ENCODE measurements at places on chromosomes 3 and 15.

DNA sequence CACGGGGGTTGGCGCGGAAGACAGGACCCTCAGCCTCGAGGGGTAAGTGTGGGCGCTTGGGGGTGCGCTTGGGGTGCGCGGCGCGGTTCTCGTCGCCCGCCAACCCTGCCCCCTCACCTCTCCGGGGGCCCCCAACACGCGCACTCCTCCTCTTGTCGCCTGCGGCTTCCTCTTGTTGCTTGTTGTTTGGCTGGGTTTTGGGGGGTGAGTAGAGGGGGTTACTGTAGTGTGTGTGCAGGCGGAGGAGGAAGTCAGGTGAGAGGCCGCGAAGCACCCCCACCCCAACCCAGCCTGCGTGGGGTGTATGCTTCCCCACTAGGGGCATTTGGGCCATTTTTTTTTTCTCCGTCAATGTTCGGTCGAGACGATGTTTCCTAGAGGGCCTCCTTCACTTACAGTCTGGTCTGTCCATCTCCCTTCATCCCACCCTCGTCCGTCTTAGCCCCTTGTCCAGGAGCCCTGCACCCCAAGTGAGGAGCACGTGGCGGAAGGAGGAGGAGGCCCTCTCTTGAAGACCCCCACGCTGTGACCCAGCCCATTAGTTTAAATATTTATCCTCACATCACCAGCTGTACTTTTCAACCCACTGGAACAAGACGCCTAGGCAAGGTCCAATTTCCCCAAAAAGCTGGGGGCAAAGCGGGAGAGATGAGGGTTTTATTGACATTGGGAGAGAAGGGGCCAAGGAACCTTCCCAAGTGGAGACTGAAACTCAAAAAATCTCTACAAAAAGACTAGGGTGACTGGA is 20.4 kb upstream of the SATB1 start:
- no peak for DNase-seq

GRCh38 chr3:103048068-103048722 is 613.4 kb downstream of the ZPLD1 start:
- DNase-seq = no peak

- no peak for DNase-seq
These were observed 1489.2 kb upstream of the GBE1 start for GRCh38 chr3:83250613-83251012.

DNA sequence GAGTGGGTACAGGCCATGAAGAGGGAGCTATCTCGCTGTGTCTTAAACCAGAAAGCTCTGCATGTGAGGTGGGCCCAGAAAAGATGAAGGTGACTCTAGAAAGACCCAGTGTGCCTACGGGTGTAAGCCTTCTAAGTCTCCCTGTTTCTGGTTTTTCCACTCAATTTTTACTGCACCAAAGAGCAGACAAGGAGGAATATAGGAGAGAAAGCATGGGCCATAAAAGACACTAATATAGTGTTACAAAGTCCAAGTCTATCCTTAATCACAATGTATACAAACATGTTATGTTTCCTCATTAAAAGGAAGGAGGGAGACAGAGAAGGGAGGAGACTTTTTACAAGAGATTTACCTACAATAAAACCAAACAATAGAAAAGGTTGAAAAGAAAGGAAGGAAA is 24.1 kb upstream of the ZKSCAN7 start:
- no peak for DNase-seq

GRCh38 chr3:169846458-169847193 is 23.1 kb downstream of the LRRC31 start:
- no peak for DNase-seq

DNA sequence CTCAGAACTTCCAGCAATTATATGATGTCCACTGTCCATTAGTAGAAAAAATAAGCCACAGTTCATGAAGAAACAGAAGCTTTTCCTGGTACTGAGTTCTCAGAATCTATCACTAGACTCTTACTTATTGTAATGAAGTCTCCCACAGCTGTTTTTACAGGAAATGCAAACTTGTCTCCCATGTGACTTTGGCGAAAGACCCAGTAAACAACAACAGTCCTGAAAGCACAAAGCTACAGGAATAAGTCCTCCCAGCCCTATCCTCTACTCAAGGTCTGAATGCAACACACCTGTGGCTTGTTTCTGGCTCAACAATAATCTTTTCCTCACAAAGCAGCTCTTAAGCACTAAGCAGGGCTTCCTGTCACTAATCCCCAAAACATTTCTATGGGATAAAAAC is 55.9 kb downstream of the EOMES start:
- DNase-seq = no peak

- peak; percentile 93 for DNase-seq
These were observed 354.7 kb downstream of the FGF12 start for GRCh38 chr3:192372616-192373015.

- DNase-seq = no peak
These were observed 982 bp upstream of the SCG3 start for GRCh38 chr15:51680321-51680720.

DNA sequence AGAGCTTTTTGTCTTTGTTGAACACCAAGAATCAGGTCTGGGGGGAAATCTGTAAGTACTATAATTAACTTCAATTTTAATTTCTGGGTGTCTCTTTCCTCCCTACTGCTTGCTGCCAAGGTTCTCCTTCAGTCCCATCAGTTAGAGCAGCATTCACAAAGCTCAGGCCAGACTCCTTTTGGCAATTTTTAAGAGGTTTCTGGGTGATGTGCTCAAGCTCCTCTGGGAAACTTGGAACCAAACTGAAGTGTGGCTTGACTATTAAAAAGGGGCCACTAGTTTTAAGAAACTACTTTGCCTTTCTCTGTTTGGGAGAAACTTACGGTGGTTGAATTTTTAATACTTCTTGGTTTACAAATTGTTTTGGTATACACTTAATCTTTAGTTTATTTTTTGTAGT is 227.7 kb upstream of the SOX2 start:
- DNase-seq = no peak

DNA sequence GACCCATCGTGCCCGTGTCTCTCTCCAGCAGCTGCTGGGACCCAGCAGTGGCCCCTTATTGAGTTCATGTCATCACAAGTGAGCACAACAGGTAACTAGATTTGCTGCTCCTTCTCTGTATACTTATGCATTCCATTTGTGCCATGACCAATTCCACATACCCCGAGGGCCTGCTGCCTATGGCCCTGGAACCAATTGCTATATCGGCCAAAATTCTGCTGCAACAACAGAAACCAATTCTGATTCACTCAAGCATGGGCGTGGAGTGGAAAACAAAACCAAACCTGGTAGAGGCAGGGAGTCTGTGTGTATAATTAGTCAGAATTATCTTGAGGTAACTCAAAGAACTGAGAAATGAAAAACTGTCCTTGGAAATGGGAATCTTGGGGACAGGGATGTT is 516.6 kb downstream of the EPHB1 start:
- no peak for DNase-seq

DNA sequence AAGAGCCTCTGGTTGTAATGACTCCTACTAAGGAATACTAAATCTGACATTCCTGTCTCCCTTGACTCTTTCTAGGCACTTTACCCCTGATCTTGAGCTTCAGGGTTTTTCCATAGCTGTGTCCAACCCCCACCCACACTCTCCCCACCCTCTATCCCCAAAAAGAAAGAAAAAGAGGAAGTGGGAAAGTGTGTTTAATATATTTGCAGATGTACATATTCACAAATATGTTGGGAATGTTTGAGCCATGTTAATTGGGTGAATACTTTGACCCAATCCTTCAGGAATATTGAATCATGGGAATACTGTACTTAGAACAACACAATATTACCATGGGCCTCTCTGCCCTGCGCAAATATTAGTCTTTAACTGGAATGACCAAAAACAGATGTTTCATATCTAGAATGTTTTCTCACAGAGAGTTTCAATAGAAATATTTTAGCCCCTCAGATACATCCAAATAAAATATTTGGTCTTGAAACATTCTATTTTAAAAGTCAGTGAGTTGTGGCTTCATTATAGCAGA is 19.8 kb upstream of the PFN2 start:
- DNase-seq = no peak

GRCh38 chr3:159919873-159920272 is 68.8 kb upstream of the IL12A start:
- DNase-seq = no peak

DNA sequence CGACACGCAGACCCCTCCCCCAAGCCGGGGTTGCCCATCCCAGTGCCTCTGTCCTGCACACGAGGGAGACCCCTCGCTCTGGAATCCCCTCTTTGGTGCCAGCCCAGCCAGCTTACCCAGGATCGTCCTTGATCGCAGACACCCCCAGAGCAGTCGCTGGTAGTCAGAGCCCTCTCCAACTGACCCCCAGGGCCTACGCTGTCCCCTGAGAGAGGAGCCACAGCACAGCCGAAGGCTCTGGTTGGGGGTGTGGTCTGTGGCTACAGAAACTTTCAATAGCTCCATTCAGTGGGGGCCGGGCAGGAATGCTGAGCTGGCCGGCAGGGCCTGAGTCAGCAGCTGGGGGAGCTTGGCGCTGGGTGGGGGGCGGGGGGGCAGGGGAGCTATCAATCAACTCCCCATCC is at the start of gene LCTL:
TSS of gene LCTL (minus strand) at position 258 of the 404 bp plus-strand sequence. CDS start 633 bp downstream, outside the sequence.
- no peak for DNase-seq

GRCh38 chr3:178302966-178303930 is 233.0 kb upstream of the KCNMB2 start:
- DNase-seq = no peak

- DNase-seq = no peak
These were observed 364.3 kb upstream of the BCHE start for GRCh38 chr3:166201476-166201875.

GRCh38 chr3:143171141-143171980 is 51.8 kb downstream of the CHST2 start:
- DNase-seq = no peak

- DNase-seq = no peak
These were observed 14.1 kb downstream of the MDFIC2 start for GRCh38 chr3:70298385-70298784.

GRCh38 chr15:73323956-73324355 is 44.8 kb downstream of the HCN4 start:
- no peak for DNase-seq
